Tibial nerve (tissue), 4 donors: ENCODE measurements at places on chromosomes 3 and 15. TPM values are rescaled to one million over a fixed set of nuclear protein-coding genes. Genes with fewer than 3 reads are reported as not detected.

GRCh38 chr3:147960786-147961185, 551.6 kb downstream of the ZIC1 start:
- DNase-seq, result no peak

GRCh38 chr3:195162033-195162669, 108.8 kb downstream of the XXYLT1 start:
- no peak for DNase-seq

DNA sequence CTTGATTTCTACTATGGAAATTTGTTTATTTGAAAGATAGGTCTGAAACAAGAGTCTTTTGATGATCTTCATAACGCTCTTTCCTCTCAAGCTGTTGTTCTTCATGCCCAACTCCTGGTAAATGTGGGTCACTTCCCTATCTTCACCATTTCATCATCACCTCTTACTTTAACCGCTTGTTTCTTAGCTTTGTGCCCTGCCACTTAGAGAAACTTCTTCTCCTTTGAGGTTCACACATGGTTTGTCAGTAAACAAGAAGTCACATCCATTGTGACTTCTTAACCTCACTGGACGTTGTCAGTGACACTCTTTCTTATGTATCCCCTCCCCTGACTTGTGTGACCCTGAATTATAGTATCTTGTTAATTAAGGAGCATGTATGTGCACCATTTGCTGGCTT, 16.9 kb upstream of the P2RY13 start:
- DNase-seq, result no peak

DNA sequence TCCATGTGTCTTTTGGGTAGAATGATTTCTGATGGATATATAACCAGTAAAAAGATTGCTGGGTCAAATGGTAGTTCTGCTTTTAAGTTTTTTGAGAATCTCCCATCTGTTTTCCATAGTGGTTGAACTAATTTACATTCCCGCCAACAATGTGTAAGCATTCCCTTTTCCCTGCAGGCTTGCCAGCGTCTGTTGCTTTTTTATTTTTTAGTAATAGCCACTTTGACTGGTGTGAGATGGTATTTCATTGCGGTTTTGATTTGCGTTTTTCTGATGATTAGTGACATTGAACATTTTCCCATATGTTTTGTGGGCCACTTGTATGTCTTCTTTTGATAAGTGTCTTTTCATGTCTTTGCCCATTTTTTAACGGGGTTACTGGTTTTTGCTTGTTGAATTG, 36.3 kb upstream of the MB21D2 start:
- no peak for DNase-seq

- no peak for DNase-seq
These were observed 30.1 kb downstream of the GREM1 start for GRCh38 chr15:32747921-32748342.

The ANKRD34C gene
- not detected for total RNA-seq

- DNase-seq, result no peak
These were observed 22.1 kb downstream of the AMOTL2 start for GRCh38 chr3:134352031-134352671.

DNA sequence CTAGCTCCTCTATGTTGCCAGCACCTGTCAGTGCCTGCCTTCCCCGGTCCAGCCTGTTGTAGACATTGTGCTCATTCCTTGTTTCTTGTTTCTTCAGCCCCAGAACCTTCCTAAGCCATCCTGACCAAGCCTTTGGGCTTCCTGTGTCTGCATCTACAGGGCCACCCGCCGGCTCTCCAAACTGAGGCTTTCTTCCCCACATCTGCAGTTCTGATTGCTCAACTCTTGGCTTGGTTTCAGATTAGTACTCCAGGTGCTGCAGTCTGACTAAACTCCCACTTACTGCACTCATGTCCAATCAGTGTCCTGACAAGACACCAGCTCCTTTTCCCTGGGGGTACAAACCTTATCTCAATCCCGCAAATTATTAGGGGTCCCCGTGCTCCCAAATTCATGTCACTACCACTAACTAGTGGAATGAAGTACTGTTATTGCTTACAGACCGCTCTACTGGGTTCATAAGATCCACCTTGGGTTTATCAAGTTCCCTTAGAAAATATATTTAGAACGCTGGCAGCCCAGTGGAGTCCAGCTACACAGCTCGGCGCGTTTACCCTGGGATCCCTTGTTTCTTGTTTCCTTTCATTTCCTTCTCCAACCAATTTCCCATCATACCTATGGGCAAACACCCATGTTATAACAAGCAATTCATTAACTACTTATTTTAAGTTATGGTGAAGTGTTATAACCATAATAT, 114.2 kb upstream of the TJP1 start:
- no peak for DNase-seq

The KNL1 gene
- 1.2 TPM for total RNA-seq

DNA sequence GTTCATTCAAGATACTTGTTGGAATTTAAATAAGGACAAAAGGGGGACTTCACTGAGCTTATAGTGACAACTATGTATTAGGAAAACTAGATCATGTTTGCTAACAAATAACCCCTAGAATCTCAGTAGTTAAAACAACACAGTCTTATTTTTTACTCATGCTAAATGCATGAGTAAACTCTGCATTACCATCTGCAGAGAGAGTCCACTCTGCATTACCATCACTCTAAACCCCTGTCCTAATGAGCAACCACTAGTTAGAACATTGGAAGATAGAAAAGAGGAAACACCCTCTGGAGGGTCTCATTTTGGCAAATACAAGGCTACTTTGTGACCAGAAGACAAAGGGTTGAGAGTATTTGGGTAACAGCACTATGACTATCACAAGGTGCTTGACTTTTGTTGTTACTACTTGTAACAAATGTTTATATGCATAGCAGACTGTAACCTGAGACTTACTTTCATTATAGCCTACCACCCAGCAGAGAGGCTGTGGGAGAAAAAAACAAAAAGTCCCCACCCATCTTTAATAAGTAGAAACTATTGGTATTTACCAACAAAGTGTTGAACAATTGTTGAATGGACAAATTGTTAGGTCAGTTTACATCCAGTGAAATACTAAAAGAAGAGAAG, 99.1 kb downstream of the OXSM start:
- DNase-seq, result no peak
